Hippocampal formation (tissue), 2 donors: ENCODE measurements at places on chromosomes 13 and 19.

- no peak for DNase-seq
Observed at GRCh38 chr19:11045536-11045935, 43.7 kb upstream of the LDLR start.

GRCh38 chr13:23146006-23146405 lies 34.8 kb upstream of the SGCG start:
- DNase-seq: no peak

GRCh38 chr13:71394176-71394575 lies 472.8 kb downstream of the DACH1 start:
- no peak for DNase-seq

GRCh38 chr13:75825161-75825560 lies 189.0 kb downstream of the LMO7 start:
- DNase-seq: no peak

DNA sequence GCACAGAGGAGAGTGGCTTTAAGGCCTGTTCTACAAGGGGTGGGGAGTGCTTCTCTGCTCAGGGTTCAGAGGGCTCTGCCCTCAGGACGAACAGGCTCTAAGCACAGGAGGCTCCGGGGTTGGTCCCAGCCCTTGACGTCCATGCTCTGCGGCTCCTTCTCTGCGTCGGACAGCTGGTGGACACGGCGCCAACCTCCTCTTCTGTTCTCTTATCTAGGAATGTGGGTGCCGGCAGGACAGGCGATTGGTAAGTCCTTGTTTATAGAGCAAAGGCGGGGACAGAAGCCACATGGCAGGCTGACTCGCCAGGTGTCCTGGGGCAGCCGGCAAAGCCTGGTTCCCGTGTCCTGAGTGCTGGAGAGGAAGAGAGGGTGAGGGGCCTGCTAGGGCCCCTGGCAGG lies 8.4 kb upstream of the RPS15 start:
- no peak for DNase-seq

DNA sequence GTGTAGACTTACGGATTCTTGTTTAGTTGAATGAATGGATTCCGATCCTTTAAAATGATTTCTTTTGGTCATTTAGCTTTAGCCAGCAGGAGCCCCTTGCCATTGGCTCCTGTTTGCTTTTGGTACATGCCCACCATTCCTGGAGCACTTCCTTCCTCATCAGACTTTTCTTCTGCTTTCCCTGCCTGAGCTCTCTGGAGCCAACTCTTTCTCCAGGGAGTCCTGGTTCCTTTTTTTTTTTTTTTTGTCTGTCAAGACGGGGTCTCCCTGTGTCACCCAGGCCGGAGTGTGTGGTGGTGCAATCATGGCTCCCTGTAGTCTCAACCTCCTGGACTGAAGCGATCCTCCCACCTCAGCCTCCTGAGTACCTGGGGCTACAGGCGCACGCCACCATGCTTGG lies 37.8 kb downstream of the SMARCA4 start:
- DNase-seq: no peak

- DNase-seq: no peak
Observed at GRCh38 chr19:30579419-30579818, 207.2 kb downstream of the ZNF536 start.

- DNase-seq: no peak
Observed at GRCh38 chr13:84290386-84290785, 408.1 kb upstream of the SLITRK1 start.

DNA sequence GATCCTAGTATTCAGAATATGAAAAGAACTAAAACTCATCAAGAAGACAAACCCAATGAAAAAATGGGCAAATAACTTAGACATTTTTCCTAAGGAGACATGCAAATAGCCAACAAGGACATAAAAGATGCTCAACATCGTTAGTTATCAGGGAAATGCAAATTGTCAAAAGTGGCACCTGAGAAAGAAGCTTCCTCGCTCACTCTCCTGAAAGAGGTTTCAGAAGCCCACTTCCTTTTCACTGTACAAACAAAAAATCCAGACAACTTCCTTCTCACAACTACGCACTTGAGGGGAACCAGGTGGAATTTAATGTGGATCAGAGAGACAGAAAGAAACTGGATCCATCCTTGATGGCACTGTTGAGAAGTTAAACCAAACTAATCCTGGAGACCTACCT lies 41.5 kb downstream of the KLF12 start:
- no peak for DNase-seq

- DNase-seq: no peak
Observed at GRCh38 chr19:2236064-2236313, 140 bp downstream of the PLEKHJ1 start.

DNA sequence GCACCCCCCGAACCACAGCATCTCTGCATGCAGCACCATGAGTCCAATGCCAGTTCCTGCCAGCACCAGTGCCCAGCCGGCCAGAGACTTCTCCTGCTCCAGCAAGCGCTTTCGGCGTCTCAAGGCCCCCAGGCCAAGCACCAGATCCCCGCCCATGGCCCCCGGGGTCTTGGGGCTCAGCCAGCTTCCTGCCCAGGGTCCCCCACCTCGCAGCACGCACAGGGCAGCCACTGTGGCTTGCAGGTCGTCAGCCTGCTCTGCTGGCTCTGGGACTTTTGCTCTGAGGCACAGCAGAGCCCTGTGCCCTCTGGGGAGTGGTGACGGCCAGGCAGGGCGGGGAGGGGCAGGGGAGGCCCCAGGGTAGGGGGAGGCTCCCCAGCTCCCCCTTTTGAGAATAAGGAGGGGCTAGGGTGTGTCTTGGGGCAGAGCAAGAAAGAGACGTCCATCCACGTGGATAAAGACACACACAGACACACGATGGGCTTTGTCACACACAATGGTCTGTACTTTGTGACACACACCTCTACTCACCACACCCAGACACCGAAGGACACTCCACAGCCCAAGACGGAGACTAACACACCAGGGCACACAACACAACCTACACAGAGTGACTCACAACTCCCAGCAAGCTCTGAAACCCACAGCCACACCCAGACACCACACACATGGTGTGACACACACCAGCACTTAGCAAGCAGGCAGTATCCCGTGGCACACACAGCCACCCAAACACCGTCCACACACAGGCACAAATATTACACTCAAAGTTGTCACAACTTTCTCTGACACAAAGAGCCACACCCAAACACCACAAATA lies at the start of gene KCNN4:
KCNN4 (minus strand) TSS at position 268 of the 820 bp plus-strand sequence; CDS start at position 156, 112 bp downstream.
- DNase-seq: no peak

GRCh38 chr19:5953030-5953589 lies 24.8 kb downstream of the RANBP3 start:
- no peak for DNase-seq

- no peak for DNase-seq
Observed at GRCh38 chr19:35733180-35734125, 8.8 kb downstream of the IGFLR1 start.

- no peak for DNase-seq
Observed at GRCh38 chr13:26599860-26600259, 42.4 kb downstream of the WASF3 start.

DNA sequence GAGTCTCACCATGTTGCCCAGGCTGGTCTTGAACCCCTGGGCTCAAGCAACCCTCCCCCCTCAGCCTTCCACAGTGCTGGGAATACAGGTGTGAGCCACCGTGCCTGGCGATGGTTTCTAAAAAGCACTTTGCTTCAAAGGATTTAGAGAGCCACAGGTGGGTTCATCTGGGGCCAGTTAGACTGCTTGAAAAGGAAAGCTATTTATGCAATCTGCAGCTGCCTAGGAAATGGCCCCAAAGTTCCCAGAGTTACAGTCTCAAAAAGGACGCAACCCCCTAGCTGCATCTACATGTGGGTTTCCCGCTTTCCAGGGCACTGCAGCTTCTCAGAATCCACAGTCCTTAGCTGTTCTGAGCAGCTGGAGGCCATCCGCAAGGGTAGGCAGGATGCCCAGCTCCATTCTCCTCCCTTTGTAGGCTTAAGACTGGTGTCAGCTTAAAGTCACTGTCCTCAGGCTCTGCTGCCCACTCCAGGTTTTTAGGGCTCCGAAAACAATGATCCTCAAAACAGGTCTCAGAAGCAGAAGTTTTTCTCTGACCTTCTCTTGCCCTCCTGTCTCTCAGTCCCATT lies 41.4 kb downstream of the ZNF823 start:
- no peak for DNase-seq

DNA sequence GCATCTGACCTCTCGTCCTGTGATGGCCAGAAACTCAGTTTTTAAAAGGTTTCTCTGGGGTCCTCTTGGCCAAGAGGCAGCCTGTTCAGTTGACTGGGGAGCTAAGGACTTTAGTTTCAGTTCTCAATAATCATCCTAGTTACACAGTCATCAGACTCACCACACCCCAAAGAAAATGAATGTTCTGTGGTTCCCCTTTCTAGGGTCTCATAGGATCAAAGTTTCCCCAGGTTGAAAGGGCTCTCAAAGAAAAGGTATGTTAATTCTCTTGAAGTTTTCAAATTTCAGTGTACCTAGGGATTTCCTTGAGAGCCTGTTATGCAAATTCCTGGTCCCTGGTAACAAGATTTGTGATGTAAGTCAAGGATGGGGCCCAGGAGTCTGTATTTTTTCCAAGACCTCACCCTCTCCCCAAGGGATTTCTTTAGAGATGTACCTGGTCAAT lies 94.9 kb downstream of the FAM216B start:
- no peak for DNase-seq

DNA sequence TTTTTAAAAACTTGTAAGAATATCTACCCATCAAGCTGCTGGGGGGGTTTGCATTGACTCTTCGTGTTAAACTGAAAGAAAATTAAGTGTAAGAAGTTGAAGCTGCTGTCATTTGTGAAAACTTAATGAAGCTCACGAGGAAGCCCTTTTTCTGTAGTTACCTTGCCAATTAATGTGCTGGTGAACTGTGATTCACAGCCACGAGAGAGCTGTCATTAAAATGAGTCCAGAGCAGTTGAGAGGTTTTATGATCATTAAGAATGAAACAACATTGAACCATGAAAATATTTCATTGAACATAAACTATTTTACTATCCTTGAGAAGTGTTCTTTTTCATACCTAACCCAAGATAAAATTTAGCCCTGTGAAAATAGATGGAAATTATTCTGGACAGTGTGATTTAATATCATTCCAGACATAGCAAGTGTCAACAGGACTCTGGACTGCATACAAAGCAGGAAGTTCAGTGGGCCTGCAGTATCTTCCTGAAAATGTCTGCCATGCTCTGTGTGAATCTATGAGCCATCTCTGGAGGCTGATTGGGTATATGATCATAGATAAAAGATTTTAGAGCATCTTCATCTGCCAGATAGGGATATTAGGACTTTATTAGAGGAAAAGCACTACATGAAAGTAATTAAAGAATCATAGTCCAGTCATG lies 53.8 kb downstream of the DPY19L3 start:
- DNase-seq: no peak

- no peak for DNase-seq
Observed at GRCh38 chr19:6318772-6319171, 14.6 kb downstream of the ACER1 start.

GRCh38 chr19:58328999-58329398 lies 2.2 kb downstream of the ZSCAN22 start:
- no peak for DNase-seq

- no peak for DNase-seq
Observed at GRCh38 chr13:60150538-60150937, 13.2 kb downstream of the DIAPH3 start.

DNA sequence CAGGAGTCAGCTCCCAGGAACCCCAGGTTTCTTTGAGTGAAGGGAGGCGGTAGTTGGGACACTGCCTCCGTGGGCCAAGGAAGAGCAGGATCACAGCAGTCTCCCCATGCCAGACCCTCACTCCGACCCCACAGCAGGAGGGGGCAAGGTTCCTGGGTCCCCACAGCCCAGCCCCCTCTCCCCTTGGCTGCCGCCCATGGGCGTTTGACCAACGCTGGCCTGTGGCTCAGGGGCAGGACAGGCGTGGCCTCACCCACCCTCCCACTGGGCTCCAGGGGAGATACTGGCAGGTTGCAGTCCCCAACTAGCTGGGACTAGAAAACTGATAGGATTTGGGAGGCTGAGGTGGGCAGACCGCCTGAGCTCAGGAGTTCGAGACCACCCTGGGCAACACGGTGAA lies 9.2 kb downstream of the COPE start:
- no peak for DNase-seq
